ENCODE measurements at places on chromosomes 2 and 18.

DNA sequence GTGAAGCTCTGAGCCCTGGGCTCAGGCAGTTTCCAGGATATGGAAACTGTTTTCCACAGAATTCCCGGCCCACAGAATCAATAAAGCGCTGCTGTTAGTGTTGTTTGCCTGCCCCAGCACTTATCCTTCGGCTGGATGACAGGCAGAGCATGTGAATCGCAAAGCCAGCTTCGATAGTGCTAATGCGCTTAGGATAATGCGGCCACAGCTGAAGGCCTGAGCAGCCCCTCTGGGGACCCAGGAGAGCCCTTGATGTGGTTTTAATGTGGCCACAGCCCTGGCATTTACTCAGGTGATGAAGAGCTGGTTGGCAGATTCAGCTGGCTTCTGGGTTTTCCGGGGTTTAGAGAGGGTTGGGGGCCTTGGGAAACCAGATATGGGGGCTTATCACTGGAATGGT is 23.7 kb downstream of the PCARE start:
- no peak for DNase-seq

GRCh38 chr18:31657823-31658669 is 26.3 kb downstream of the B4GALT6 start:
- DNase-seq, result peak; percentile 35

GRCh38 chr2:159209341-159210306 is 76.9 kb downstream of the WDSUB1 start:
- DNase-seq, result peak; percentile 18

GRCh38 chr2:119426801-119427395 is 4.8 kb upstream of the TMEM37 start:
- DNase-seq, result no peak

DNA sequence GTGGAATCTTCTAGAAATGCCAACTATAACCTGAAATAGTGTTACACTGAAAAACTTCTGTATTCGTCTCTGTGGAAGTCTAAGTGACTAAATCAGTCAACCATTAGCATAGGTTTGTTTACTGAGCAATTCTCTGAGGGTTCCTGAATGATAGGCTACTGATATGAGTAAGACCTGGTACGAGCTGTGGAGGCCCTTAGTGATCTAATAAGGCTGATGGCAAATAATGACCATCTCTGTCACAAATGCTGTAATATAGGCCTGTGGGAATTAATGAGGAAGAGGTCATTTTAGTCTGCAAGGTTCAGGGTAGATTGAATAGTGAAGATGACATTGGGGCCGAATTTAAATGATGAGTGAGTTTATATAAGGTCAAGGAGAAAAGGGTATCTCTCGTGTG is 82.5 kb downstream of the MGAT5 start:
- no peak for DNase-seq

DNA sequence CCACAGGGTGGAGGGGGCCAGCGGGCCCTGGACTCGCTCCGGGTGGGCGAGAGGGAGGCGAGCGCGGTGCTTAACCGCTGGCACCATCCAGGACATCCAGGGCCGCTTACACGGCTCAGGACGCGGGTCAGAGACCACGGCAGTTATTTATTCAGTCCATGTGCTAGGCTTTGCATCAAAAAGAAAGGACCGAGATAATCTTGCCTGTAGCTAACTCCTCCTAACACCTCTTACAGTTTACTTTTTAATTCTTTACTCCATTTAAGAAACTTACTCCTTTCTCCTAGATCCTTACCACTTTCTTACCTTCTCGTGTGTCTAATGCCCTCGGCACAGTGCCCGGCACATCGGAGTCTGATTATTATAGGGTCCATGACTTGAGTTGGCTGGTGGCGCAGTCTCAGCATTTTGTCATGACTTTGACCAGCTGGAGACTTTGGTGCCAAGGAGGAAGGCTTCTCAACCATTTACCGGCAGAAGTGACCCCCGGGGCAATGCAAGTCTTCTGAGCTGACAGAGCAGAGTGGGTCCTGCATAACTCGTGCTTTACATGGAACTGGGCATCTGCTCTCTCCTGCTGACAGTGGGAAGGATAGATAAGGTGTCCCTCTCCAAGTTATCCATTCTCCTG is 503 bp downstream of the ANXA4 start:
- peak; percentile 19 for DNase-seq

- DNase-seq, result no peak
These were observed 28.3 kb upstream of the UBE2E3 start for GRCh38 chr2:180952082-180952481.

DNA sequence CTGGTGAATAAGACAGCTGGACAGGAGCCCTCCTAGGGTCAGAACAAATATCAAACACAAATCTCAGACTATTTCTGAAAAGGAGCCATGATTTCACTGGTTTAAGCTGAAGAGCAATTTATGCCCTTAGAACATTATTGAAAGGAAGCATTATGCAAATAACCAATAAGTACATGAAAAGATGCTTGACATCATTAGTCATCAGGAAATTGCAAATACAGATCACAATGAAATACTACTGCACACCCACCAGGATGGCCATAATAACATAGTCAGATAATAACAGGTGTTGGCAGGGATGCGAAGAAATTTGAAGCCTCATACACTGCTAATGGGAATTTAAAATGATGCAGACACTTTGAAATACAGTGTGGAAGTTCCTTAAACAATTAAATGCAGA is 176.4 kb upstream of the RAB6C start:
- DNase-seq, result no peak

- no peak for DNase-seq
These were observed 62.2 kb downstream of the GALNT14 start for GRCh38 chr2:31075941-31076590.

DNA sequence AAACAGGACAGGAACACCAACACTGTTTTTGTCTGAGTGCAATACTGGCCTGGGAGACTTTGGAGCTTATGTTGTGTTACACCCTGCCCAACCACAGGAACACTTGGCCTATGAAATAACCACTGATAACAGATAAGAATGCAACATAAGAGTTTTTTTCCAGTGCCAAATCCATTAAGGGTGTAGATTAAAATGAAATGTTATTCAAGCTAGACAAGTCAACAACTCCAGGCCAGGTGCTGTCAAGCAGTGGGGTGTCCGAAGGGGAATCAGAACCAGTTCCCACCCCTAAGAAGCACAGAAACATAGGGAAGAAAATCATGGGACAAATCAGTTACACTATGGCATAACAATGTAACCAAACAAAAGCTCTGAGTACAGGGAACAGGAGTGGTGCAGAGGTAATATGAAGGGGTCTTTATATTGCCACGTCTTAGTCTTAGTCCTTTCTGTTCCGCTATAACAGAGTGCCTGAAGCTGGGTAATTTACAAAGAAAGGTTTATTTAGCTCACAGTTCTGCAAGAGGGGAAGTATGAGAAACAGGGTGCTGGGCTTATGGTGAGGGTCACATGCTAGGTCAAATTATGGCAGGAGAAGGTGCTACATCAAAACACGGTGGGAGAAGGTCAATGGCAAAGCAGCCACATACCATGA is 3.8 kb downstream of the AFG3L2 start:
- no peak for DNase-seq

GRCh38 chr2:151953467-151953866 is 125.2 kb upstream of the ARL5A start:
- DNase-seq, result no peak

- DNase-seq, result no peak
These were observed 18.5 kb downstream of the PDCL3 start for GRCh38 chr2:100581277-100581612.

- no peak for DNase-seq
These were observed 63.0 kb downstream of the EIPR1 start for GRCh38 chr2:3314626-3315025.

GRCh38 chr18:53503914-53504441 is 720.5 kb downstream of the MBD2 start:
- no peak for DNase-seq

- DNase-seq, result no peak
These were observed 115.5 kb upstream of the SP3 start for GRCh38 chr2:174080672-174081121.

DNA sequence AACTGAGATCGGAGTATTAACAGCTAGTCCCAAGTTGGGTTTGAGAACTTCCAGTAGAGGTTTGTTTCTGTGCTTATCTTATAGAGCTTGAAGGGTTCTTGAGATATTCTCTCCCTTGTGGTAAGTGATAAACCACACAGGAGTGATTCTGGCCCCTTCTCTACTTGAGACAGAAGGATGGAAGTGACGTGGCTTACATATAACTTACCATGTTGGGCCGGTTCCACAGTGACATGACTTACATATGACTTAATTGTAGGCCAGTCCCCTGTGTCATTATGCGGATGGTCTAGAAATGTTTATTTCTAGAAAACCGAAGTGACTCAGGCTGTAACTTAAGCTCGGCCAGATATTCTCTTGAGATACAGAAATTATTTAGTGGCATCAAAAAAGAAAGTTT is 62.7 kb downstream of the TRAPPC12 start:
- DNase-seq, result no peak

- DNase-seq, result no peak
These were observed 750 bp downstream of the NPAS2 start for GRCh38 chr2:100820523-100821254.

GRCh38 chr2:219049282-219049681 is 8.0 kb upstream of the CFAP65 start:
- DNase-seq, result no peak

GRCh38 chr2:232731470-232731869 is 34.3 kb downstream of the GIGYF2 start:
- no peak for DNase-seq

- no peak for DNase-seq
These were observed 26.7 kb downstream of the CIB4 start for GRCh38 chr2:26614216-26615138.

DNA sequence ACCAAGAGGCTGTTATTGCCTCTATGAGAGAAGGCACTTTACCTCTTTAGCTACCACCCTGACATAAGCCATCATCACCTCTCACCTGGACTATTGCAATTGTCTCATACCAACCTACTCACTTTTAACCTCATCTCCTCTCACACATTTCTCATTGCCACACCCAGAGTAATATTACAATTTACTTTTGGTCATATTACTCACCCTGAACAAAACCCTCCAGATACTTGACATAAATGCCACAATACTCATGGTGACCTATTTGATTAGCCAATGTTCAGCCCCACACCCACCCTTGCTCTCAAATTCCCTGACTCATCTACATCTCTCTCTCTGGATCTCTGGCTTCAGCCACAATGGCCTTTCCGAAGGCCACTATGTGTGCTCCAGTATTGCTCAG is 90.9 kb upstream of the CDH7 start:
- no peak for DNase-seq

GRCh38 chr18:73766910-73767515 is 380.6 kb downstream of the FBXO15 start:
- no peak for DNase-seq

GRCh38 chr2:216195565-216196029 is 86.4 kb downstream of the XRCC5 start:
- DNase-seq, result no peak

GRCh38 chr2:176647325-176648165 is 378.3 kb downstream of the MTX2 start:
- DNase-seq, result no peak

DNA sequence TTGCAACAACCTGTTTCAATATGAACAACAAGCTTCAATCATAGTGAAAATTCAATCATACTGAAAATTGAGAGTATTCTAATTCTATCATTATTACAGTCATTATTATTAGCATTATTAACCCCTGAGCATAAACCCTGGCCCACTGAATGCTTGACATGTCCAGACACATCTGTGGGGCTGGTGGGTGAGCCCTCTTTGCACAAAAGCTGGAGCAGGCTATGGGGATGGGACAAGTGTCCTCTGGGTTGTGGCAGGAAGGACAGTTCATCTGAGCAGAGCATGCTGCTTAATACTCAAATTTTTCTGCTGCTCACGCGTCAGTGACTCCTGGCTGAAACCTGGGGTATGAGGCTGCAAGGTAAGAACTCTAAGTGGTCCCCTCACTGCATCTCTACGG is 451.1 kb upstream of the POU3F3 start:
- DNase-seq, result no peak

DNA sequence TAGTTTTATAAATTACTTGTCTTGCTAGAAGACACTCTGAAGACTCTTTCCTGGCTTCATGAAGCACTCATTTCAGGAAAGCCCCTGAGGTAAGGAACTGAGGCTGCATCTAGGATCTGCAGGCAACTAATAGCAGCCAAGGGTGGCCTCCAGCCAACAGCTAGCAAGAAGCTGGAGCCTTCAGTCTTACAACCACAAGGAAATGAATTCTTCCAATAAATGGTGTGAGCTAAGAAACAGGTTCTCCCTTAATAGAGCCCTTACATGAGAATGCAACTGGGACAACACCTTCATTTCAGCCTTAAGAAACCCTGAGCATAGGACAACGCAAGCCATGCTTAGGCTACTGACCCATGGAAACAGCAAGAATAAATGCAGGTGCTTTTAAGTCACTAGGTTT is 254.6 kb upstream of the RBBP8 start:
- DNase-seq, result no peak

DNA sequence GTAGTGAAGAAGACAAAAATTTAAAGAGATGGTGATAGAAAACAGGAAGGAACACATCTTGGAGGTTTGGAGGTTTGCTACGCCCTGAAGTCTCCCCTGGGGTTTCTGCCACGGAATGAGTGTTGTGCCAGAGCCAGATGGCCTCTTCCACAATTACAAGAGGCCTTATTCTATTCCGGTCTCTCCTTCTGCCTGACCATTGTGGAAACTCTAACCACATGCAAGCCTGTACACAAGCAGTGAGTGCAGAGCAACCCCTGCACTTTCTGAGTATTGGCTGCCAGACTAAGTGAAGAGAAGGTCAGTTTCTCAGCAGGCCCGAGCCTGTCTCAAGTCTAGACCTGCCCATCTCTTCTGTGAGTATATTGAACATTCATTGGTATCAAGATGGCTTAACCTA is 22.7 kb upstream of the MYO1B start:
- DNase-seq, result no peak

- DNase-seq, result no peak
These were observed 219.5 kb upstream of the SLC39A10 start for GRCh38 chr2:195437521-195437920.

GRCh38 chr2:165629776-165630175 is 160.3 kb downstream of the CSRNP3 start:
- no peak for DNase-seq

- peak; percentile 77 for DNase-seq
These were observed 29.4 kb downstream of the KATNAL2 start for GRCh38 chr18:46946656-46947282.

DNA sequence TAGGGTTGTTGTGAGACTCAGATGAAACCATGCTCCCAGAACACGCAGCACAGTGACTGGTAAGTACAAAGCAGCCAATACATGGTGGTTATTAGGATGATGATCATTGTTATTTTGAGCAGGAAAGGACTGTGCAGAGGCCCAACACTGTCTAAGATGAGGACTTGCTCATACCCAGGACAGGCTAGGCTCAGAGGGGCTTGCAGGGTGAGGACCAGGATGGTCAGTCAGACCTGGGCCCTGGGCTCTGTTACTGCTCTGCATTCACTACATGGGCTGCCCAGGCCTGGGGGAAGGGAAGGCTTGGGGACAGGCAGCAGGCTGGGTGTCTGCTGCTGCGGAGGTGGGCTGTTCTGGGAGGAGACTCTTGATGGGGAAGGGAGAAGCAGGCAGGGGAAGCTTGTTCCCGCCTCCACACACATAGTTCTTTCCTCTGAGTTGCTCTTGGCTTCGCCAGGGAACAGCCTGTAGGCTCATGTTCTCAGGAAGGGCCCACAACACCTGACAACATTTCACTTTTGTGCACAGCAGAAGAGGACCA is 17.5 kb downstream of the CAPN13 start:
- DNase-seq, result no peak

GRCh38 chr2:1648241-1649102 is 95.8 kb downstream of the PXDN start:
- no peak for DNase-seq
